Hematopoietic multipotent progenitor cell (in vitro differentiated cells): ENCODE measurements at places on chromosomes 16 and 17.

- DNase-seq: no peak
Measured at GRCh38 chr17:13978478-13978877, 90.8 kb upstream of the COX10 start.

- no peak for DNase-seq
Measured at GRCh38 chr17:17693253-17694168, 12.3 kb downstream of the RAI1 start.

DNA sequence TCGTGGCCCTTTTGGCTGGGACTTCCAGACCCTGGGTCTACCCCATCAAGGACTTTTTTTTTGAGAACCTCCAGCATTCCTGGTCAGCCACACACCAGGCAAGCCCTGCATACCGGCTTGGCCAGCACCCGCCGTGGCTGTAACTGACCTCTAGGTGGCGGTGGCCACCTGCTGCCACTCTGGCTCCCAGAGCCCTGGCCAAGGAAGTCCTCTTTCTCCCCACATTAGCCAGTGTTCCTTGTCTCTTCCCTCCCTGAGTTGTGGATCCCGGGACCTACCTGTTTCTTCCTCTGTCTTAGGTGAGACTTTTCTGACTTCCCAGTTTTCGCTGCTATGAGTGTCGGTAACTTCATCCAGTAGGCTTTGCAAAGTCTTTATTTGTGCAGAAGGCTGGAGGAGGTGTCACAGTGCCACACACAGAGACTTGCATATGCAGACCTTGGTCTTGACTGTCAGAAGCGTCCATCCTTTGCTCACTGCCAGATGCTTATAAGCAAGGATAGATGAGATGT, 348.3 kb downstream of the CPPED1 start:
- DNase-seq: no peak

GRCh38 chr16:70252355-70252988, 732 bp upstream of the EXOSC6 start:
- DNase-seq: no peak

DNA sequence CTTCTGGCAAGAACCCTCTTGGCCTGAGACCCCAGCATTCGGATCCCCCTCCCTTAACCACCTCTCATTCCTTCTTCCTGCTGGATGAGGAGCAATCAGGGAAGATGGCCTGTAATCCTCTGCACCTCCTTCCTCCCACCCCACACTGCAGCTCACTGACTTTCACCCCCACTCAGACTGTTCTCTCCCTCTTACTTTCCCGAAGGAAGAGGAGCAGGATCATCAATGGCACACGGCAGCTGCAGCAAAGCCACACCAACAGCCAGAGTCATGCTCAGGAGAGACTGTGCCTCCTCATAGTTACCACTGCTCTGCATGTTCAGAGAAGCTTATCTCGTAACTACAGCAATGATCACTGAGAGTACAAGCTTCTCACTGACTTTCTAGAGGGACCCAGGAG, 10.1 kb upstream of the TMEM101 start:
- DNase-seq: no peak

DNA sequence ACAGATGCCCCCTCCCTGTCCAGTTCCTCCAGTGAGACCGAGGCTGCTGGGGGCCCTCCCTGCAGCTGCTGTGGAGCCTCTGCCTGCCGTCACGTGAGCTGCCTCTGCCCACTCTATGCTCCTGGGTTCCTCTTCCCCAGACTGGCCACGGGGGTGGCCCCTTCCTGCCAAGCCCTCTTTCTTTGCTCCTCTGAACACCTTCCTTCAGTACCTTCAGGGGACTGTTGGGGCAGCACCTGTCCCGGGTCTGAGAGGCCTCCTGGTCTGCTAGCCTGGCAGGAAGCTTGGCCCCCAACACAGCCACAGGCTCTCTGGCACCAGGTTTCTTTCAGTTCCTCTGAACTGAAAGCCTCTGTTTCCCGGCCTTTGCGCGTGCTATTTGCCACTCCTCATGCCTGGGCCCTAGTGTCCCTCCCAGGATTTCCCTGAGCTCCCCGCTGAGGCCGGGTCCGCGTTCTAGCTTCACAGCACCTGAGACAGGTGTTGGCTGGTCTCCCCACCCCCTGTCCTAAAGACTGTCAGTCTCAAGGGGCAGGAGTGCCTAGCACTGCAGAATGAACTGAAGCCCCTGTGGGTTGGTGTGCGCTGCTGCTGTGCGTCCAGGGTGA, 6.6 kb upstream of the ATP6V0C start:
- peak; percentile 75 for DNase-seq

DNA sequence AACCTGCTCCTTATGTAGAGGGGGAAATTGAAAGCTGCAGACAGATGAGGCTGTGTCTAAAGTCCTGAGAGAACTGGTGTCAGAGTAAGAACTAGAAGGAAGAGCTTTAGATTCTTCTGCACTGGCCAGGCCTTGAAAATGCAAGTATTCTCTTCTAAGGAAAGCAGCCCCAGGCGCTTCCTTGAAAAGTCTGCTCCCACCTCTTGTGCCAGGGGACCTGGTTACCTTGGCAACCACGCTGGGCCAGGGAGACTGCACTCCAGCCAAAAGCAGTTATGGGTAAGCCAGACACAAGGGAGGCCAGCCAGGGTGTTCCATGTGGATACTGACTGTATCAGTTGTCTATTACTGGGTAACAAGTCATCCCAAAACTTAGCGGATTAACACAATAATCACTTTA, 228.6 kb upstream of the SDK2 start:
- DNase-seq: no peak

- DNase-seq: no peak
Measured at GRCh38 chr16:74773446-74774222, 986 bp downstream of the FA2H start.

- DNase-seq: no peak
Measured at GRCh38 chr17:40326014-40326831, 17.2 kb downstream of the RARA start.

DNA sequence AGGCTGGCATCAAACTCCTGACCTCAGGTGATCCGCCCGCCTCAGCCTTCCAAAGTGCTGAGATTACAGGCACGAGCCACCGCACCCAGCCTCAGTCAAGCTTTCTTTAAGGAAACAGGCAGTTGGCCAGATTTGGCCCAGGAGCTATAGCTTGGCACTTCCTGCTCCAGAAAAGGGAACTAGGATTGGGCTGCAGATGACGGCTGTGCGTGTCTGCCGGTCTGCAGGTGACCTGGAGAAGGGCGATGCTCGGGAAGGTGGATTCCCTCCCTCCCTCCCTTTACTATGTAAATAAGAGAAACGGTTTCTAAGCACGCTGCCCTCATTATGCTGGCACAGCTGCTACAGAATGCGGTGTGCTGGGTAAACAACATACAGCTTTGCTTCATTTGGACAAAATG, 215.9 kb downstream of the RPTOR start:
- peak; percentile 34 for DNase-seq

DNA sequence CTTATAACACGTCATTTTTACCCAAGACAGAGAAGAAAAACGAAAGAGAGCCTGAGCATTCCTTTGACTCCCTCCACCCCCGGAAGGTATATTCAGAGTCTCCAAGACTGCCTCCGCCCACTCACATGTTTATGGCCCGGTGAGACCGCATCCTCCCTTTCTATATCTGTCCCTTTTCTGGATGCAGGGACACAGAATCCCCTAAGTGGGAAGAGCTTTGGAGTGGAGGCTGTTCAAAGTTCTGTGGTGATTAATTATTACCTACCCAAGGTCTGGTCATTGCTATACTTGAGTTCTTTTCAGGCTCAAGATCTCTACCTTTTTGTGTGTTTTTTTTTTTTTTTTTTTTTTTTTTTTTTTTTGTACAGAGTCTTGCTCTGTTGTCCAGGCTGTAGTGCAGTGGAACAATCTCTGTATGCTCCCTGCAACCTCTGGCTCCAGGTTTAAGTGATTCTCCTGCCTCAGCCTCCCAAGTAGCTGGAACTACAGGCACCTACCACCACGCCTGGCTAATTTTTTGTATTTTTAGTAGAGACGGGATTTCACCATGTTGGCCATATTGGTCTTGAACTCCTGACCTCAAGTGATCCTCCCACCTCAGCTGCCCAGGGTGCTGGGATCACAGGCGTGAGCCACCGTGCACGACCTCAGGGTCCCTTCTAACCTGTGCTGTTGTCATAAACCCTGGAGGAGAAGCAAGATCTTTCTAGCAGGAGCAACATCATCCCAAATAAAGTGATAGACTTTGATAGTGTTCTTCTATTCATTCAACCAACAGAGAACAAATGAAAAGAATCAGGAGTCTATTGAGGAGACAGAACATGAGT, 407.1 kb downstream of the WWOX start:
- no peak for DNase-seq

DNA sequence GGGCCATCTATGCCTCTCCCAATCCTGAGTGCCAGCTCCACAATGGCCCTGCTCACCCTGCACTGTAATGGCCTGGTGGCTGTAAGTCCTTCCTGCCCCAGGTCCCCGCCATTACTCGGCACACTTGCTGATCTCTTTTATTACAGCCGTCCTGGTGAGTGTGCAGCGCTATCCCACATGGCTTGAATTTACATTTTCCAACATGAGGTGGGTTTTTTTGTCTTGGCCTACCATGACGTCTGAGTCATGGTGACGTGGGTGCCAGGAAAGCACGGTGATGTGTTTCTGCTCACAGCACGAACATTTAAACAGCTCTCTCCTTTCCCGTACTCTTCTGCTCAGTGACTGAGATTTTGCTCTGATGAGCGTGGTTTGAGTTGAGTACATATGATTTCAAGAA, 55.2 kb upstream of the FOXF1 start:
- no peak for DNase-seq

DNA sequence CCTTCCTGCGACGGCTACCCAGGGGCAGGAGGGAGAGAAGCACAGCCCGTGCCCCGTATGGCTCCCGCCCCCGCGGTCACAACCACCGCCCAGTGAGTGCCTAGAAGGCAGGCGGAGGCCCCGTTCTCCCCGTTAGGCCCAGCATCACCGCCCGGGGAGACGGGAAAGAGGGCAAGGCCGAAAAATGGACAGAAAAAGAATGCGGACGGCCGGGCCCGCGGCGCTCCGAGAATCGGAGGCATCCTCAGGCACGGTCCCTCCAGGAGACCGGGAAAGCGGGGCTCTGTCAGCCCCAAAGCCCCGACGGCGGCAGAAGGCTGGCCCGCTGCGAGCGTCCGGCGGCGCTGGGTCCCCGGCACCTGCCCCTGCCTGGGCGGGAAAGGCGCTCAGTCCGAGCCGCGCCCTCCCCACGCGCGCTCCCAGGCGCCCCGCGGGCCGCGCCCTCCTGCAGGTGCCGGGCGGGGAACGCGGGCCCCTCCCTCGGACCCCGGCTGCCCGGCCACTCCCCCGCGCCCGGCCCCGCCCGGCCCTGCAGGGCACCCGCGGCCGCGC, 407 bp downstream of the MCRIP1 start:
- DNase-seq: peak; percentile 33

GRCh38 chr16:29700253-29700987, 21.4 kb downstream of the QPRT start:
- DNase-seq: peak; percentile 83

DNA sequence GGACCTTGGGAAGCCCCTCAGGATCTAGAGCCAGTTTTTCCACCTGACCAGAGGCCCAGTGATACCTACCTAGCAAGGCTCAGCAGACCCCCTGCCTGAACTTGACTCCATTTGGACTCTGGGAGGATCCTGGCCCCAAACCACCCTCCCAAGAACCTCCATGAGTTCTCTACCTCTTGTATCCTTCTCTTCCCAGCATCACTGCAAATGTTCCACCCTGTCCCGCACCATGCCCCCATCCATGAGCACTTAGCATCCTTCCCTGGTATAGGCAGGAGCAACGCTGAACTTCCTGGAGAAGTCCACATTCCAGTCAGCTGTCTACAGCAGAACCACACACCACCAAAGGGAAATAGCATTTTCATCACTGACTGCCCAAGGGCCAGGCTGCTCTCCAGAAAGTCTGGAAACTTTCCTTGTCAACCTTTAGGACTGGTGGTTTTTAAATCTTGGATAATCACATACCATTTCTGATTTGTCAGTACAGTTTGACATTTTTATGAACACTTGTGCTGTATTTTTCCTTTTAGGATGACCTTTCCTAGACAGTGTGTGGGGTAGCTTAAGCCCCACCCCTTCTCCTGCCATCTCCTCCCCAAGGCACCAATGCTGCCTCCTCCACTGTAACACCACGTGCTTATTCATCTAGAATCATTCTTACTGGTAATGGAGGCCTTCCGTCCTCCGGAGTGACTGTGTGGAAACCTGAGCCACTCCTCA, 13.9 kb downstream of the EIF4A3 start:
- no peak for DNase-seq

GRCh38 chr17:3894911-3895343, 2.1 kb upstream of the CAMKK1 start:
- DNase-seq: no peak

DNA sequence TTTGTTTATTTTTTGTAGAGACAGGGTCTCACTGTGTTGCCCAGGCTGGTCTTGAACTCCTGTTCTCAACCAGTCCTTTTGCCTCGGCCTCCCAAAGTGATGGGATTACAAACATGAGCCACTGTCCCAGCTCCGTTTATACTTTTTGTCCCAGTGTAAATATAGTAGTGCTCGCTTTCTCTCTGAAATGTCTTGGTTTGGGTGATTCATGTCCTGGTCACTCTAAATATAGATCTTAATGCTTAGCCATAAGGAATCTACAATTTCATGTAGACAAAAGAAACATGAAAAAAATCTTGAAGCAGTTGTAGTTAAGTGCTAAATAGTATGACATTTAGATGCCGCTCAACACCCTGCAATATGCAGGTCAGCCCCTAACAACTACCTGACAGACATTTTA, 126.9 kb downstream of the KATNIP start:
- DNase-seq: no peak

DNA sequence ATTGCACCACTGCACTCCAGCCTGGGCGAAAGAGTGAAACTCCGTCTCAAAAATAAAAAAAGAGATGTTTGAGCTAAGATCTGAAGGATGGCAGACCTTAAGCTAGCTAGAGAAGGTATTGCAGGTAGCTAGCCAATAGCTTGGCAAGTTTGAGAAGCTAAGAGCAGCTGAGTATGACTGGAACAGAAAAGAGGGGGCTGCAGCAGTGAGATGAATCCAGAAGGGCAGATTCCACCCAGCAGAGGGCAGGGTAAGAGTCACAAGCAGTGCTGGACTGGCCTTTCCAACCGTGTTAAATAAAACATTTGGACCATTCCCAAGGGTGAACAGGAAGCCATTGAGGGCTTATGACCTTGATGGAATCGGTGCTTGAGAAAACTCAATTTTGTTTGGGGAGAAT, 5.7 kb upstream of the PHAF1 start:
- DNase-seq: no peak
